OCI-M1 (cell line): ENCODE measurements at places on chromosomes 1 and 21.

DNA sequence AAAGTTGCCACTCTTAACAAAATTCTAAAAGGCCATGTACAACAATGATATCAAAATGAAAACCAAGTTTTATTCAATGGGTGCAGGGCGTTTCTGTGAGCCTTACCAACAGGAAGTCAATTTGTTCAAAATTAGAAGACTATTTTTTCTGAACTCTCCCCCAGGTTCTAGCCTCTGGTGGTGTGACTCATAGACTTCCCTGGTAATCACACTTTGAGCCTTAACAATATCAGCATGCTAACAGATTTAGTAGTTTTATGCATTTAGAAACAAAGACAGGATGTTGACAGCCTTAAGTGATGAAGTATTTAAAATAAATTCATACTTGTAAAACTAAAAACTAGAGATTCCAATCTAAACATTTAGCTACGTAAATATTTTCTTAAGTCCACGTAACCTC is 88.4 kb downstream of the LRRC8C start:
- peak; percentile 59 for DNase-seq

GRCh38 chr1:63322114-63322943 is at the start of gene FOXD3:
Gene FOXD3 (plus strand): TSS chr1:63322567. CDS start chr1:63323059, 492 bp downstream.
- DNase-seq, result no peak

GRCh38 chr21:43748622-43749021 is 27.5 kb downstream of the CSTB start:
- no peak for DNase-seq

GRCh38 chr1:161164901-161165610 is 1.2 kb upstream of the PPOX start:
- no peak for DNase-seq

DNA sequence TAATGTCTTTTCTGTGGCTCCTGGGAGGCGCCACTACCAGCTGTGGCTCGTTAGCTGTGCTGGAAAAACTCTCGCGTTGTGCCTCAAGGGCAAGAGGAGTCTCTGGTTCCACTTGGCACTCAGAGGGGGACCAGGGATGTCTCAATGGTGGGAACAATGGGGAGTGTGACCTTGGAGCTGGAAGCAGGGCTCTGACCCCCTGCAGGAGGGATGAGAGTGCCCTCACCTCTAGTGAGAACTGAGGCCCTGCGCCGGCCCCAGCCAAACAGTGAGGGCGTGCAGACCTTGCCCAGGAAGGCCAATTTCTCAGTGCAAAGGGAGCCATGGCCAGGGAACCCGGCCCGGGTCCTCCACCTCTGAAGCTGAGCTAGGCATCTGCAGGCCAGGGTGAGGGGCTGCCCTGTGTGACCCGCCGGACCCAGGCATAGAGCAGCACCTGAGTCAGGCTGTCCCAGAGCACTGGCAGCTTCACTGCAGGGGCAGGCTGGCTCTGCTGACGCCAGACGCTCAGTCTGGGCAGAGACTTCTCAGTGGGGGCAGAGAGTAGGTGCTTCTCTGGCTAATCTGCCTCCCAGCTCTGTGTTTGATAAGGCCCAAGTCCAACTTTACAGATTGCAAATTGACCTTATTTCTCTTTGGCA is 1.8 kb downstream of the RD3 start:
- no peak for DNase-seq

GRCh38 chr21:25370311-25370744 is 237.0 kb downstream of the MRPL39 start:
- no peak for DNase-seq

DNA sequence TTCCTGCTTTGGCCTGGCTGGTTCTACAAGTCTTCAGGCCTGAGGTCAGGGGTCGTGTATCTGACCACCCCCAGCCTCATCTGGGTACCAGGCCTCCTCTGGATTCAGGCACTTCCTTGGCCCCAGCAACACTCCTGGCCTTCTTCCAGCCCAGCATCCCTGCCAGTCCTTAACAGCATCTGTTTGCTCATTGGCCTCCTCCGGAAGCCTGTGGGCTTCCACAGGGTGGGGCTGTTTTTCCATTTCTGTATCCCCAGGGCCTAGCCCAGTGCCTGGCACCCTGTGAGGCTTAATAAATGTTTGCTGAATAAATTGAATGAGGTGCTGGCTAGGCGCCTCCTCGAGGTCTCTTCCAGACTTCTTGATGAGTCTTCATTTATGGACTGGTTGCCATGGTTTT is 21.5 kb upstream of the GPR37L1 start:
- no peak for DNase-seq

DNA sequence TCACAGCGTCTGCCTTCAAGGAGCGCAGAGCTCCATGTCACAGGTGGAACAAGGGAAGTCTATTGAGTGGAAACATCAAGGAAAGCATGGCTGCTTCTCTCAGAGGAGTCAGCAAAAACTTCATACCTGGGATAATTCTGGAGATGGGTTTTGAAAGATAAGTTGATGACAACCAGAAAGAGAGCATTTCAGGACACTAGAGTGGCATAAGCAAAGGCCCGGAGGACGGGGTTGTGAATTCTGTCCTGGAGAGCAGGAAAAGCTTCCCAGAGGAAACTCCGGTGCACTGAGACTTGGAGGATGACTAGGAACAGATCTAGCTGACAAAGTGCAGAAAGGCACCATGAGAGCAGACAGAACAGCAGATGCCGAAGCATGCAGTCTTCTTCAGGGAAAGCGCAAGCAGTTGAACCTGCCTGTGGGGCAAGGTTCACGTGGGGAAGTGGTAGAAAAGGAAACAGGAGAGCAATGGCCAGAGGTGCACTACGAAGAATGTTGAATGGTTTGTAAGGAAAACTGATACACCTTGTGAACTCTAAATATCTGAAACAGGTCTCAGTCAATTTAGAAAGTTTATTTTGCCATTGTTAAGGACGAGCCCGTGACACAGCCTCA is 222.9 kb downstream of the PLPP3 start:
- no peak for DNase-seq

DNA sequence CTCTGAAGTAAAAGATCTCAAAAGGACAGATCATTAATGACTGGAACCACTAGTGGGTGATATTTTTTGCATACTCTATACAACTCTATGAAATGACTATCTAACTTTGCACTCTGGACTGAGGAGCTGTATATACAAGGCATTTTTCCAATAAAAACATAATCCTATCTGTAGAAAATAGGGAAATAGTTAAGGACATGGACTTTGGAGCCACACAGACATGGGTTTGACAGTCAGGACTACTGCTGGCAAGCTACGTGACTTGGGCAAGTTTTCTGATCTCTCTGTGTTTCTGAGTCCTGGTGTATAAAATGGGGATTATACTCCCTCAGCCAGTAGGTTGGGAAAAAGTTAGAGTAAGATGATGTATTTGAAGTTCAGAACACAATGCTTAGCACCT is 20.9 kb upstream of the HSD3B2 start:
- no peak for DNase-seq

DNA sequence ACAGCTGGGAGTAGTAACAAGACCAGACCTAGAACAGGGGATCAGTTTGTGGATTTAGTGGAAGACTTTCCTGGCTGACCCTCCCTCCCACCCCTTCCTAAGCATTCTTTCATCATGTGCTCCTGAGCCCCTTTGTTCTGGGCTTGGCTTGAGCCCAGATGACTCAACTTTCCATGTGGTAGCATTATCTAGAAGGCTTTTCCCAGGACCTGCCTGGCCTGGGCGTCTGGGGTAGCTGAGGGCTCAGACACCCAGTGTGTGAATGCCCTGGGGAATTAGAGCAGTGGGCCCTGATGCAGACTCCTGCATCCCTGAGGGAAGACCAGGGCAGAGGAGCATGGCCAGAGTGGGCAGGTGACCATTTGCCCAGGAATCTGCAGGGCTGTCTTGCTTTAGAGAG is 44.1 kb upstream of the TSPAN2 start:
- DNase-seq, result no peak
